LoVo (cell line): ENCODE measurements at places on chromosomes 4 and X.

DNA sequence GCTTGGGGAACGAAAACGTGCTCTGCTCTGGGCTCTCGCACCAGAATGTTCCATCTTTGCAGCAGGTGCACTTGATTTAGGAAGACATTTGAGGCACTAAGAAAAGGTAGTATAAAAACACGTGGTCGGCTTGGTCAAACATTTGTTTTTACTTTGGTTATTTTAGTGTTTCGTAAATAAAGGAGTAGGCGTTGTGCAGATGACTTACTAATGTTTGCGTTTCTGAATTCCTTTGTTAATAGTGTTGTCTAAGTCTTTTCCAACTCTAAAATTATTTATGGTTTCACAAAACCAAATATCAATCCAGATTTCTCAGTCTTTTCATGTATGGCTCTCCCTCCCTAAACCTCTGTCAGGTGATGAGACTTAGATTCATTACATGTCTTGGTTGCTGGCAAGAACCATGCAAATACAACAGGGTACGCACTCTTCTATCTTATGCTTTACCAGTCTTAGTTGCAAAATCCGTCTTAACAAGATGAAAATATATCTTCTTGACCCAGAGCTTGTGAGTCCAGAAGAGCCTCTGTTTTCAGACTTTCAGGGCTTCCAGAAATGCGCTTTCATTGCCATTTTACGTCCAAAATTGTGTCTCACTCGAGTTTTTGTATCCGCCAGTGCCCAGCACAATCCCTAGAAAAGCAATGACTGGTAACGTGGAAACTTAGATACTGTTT lies 686 bp downstream of the MTHFD2L start:
- no peak for DNase-seq

GRCh38 chr4:123034023-123034422 lies 111.6 kb upstream of the NUDT6 start:
- no peak for DNase-seq

DNA sequence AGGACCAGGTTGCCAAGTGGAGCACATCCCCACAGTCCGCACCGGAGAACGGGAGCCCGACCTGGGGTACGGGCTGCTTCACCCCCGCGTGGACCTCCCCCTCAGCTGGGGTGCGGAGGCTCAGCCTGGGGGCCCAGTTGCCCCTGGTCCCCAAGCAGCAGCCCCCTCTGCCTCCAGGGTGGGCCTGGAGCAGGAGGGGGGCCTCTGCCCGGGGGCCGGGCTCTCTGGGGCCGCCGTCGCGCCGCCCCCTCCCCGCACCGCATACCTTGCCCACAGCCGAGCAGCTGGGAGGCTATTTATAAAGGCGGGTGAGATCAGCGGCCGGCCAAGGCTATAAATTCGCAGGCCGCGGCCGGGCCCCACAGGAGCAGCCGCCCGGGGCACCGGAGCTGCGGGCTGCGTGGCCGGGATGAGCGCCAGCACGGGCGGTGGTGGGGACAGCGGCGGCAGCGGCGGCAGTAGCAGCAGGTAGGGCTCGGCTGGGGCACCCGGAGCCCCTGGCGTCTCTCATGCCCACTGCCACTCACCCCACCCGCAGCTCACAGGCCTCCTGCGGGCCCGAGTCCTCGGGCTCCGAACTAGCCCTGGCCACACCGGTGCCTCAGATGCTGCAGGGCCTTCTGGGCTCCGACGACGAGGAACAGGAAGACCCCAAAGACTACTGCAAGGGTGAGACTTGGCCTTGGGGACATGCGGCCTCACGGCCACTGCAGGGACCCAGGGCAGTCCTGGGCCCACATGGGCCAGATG lies at the start of gene SRPK3:
TSS of gene SRPK3 (plus strand) at position 364 of the 750 bp plus-strand sequence. CDS start at position 410, 46 bp downstream.
- no peak for DNase-seq

DNA sequence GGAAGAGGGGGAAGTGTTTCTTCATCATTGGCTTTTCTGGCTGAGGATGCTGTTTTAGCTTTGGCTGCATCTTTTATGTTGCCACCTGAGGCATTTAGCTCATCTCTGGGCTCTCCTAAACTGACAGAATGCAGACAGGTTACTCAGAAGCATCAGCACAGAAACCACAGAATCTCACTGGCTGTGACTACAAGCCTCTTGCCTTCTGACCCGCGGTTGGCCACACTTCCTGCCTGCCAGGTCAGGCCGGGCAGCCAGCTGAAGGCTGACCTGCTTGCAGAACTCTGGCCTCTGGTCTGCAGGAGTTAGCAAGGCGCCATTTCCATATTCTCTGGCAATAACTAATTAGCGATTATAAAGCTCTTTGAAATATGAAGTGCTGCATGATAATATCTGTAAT lies 366.5 kb downstream of the MID1IP1 start:
- no peak for DNase-seq

DNA sequence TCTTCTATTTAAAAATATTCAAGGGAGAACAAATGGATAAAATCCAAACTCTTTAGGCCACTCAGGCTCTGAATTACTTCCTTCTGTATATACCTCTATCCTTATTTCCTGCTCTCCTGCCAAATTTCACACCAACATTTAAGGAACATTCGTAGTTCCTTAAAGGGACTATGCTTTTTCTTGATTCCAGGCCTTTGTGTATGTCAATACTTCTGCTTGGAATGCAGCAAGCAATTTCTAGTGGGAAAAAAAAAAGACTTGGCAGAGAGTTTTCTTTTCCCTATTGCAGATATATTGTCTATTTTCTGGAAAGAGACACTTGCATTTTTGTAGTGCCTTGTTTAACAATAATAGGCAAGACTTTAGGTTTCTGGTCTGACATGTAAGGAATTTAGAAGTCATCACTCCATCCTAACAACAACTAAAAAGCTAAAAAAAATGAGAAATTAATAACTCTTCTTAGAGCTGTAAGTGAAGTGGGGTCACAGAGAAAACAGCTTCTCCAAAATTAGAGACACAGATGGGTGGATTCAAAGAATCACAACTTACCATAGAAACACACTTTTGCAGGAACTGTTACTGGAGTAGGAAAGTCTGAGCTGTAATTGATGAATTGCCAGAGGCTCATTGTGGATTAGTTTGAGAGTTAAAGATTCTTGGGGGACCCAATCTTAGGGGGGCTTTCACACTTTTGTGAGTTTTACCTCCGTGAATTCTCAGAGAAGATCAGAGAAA lies 2.1 kb upstream of the ADH5 start:
- no peak for DNase-seq

- peak; percentile 71 for DNase-seq
Observed at GRCh38 chrX:115560978-115561604, at the start of gene PLS3. Gene PLS3, plus strand, starts transcription at chrX:115561174. Its CDS starts 49,077 bp downstream, at chrX:115610251.

- DNase-seq: no peak
Observed at GRCh38 chr4:154623436-154623835, 11.0 kb upstream of the FGG start.

DNA sequence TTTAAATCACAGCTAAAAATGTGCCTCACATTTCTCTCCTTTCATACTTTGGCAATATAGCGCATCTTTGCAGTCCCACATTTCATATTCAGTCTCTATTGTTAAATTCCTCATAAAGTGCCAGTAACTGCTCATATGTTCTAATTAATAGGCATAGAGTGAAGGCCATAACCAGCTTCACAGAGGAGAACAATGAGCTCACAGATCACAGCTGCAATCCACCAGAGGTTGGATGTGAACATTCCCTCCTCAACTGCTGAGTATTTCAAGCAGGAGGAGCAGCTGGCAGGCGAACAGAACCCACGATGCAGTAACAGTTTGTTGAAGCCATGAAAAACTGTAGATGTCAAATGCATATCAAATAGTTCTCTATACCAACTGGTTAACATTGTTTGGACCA lies 2088.7 kb upstream of the AGA start:
- no peak for DNase-seq

GRCh38 chr4:54074381-54074780 lies 10.0 kb upstream of the CHIC2 start:
- no peak for DNase-seq

GRCh38 chr4:45006078-45006477 lies 279.7 kb upstream of the GNPDA2 start:
- DNase-seq: no peak

GRCh38 chr4:162352580-162353107 lies 188.8 kb upstream of the FSTL5 start:
- no peak for DNase-seq

- DNase-seq: no peak
Observed at GRCh38 chr4:127624173-127624572, 8.6 kb upstream of the INTU start.

- no peak for DNase-seq
Observed at GRCh38 chr4:133186210-133186609, 37.1 kb downstream of the PCDH10 start.

DNA sequence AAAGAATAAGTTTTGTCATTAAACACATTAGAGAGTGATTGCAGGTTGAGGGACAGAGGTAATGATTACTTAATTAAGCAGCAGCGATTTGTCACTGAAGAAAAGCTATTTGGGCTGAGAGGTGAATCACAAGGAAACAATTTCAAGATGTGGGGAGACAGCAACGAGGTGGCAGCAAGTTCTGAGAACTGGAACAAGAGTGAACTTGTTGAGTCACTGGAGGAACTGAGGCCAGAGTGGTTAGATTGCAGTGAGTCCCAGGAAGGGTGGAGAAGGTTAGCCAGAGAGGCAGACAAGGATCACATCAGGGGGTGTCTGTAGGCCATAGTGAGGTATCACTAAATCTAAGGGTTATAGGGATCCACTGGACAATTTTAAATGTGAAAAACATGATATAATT lies 57.9 kb upstream of the TMPRSS11A start:
- DNase-seq: no peak

GRCh38 chr4:151408380-151408629 lies 671 bp upstream of the FHIP1A start:
- DNase-seq: no peak

GRCh38 chr4:185654311-185654710 lies 119.0 kb upstream of the PDLIM3 start:
- DNase-seq: no peak

GRCh38 chr4:20506827-20507226 lies 193.4 kb upstream of the PACRGL start:
- peak; percentile 19 for DNase-seq

DNA sequence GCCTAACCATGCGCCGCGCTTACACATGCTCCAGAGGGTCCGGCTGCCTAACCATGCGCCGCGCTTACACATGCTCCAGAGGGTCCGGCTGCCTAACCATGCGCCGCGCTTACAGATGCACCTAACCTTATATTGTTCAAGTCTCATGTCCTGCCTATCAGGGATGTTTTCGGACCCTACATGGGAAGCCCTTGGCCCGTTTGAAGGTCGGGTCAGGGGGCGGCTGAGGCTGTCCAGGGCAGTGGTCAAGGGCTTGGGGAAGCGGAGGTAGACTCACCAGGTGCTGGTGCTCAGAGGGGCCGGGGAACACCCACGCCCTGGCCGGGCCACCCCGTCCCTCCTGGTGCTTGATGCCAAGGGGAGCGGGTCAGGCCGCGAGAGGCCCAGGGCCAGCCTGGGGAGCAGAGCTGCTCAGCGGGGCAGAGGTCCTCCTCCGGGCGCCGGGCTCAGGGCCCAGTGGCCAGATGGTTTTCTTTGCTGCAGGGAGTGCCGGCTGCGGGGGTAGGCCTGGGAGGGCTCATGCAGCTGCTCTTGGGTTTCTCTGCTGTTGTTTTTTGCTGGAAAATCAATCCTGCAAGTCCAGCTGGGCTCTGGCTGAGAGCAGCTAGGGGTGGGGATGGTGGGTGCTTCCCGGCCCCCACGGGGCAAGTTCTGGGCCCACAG lies 35.4 kb upstream of the SPON2 start:
- no peak for DNase-seq

DNA sequence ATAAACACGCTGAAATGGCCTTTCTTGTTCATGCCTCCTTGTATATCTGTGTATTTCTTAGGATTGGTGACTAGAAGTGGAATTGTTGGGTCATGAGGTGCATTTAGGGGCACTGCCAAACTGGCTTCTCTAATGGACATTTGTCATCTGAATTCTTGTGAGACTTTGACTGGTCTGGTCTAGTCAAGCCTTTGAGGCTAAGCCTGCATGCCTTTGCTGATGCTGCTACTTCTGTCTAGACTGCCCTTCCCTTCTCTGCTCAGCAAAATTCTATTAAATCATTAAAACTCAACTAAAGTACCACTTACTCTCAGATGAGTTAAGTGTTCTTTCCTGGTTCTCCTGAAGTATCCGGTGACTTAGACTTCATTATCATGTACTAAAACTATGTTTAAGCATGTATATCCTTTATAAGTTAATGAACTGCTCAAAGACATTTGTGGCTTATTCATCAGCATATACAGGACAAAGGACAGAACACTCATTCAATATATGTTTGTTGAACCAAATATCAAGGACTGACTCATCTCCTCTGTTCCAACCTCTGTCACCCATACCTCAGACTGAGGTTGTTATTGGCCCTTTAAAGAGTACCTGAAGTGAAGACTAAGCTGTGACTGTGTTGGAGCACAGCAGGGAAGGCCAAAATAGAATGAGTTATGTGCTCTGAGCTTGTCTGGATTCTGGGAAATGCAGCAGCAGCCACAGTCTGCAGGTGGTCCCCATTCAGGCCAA lies 9.0 kb downstream of the TCEAL1 start:
- DNase-seq: no peak

GRCh38 chrX:53422086-53422860 lies at the start of gene SMC1A:
Gene SMC1A, minus strand, starts transcription at chrX:53422654. Its CDS starts 54 bp downstream, at chrX:53422600.
- peak; percentile 87 for DNase-seq

DNA sequence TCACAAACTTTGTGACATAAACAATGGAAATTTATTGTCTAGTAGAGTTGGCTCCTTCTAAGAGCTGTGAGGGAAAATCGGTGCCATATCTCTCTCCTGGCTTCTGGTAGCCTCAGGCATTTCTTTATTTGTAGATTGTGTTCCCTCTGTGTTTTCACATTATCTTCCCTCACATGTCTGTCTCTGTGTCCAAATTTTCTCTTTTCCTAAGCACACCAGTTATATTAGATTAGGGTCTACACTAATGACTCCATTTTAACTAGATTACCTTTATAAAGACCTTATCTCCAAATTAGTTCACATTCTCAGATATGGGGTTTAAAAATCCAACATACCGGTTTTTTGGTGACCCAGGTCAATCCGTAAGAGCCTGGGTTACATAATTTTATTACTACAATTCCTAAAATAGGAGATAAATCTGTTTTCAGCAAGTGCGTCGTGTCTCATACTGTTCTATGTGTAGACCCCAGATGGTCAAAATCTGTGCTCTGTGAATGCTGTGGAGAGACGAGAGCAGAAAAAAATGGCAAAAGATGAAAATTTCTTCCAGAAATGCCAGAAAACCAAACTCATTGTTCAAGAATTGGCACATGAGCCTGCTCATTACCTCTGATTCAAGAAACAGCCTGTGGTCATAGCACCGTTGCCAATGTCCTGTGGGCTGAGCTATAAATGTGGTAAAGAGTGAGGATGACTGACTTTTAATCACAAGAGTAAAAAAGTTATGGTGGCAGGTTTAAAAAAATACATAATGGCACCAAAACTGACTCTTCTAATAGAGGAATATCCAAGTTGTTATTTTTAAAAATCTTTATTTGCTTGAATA lies 574.7 kb downstream of the PCDH7 start:
- DNase-seq: no peak
